ENCODE measurements at places on chromosomes 6 and 20.

DNA sequence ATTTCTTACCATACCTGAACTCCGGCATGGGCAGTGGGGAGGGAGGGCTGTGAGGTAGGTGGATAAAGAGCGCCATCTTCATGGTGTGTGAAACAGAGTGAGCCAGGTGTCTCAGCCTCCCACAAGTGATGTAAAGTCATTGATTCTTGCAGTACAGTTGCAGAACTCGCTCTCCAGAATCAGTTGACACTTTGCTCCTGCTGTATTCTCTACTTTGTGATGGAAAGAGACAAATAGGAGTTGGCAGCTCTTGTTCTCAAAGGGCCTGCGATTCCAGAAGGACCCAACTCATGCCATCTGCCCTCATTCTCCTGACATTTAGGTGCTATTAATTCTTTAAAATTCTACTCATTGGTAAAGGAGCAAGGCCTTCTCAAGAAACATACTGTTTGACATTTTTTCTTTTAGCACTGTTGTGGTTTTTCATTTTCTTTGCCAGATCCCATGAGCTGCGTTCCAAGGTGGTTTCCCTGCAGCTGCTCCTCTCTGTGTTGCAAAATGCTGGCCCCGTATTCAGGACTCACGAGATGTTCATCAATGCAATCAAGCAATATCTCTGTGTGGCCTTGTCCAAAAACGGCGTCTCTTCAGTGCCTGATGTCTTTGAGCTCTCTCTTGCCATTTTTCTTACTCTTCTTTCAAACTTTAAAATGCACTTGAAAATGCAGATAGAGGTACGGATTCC is 49.3 kb downstream of the ARFGEF2 start:
- no peak for DNase-seq

GRCh38 chr6:167441715-167442206 is 116.9 kb downstream of the TTLL2 start:
- DNase-seq: no peak

GRCh38 chr6:15340775-15341174 is 94.9 kb downstream of the JARID2 start:
- DNase-seq: no peak

DNA sequence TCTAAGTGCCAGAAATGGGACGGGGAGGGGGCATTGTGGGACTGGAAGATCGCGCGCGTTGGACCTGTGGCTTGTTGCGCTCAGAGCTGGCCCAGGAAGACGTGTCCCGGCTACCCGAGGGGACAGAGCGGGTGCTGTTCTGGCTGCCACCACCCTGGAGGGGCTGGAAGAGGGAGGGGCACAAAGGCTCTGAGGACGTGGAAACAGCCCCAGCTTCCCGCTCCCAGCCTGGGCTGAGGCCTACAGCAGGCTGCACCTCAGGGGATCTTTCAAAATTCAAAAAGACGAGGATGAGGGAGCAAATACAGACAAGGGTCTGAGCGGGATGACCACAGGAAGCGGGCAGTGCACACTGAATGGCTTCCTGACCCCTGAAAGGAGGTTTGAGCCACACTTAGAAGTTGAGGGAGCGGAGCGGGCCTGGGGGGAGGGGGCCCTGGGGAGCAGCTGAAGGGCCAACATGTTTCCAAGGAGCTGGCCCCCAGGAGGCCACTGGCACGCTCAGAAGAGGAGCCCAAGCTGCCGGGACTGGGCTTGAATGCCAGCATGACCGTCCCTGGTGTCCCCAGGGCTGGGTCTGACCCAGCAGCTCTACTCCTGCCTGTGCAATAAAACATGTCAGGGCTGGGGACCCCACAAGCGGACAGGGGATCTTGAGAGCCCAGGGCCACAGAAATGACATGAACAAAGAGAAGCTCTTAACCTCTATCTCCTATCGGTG is 1.3 kb downstream of the OXT start:
- DNase-seq: no peak

DNA sequence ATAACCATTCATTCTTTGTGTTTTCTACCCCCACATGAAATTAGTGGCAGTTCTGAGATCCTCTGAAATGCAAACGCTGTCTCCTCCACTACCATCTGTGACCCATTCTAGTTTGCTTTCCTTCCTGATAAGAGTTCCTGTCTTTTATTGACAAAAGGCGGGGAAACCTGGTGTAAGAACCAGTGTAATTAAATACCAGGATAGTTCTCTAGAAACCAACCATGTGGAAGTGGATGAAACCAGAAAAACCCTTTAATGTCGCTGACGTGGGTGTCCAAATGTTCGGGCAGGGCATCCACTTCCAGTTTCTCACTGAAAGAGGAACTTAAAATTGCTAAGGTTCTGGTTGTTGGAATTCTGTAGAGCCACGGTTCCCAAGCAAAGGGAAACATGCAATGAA is 79.1 kb downstream of the TNFRSF21 start:
- DNase-seq: peak; percentile 18

DNA sequence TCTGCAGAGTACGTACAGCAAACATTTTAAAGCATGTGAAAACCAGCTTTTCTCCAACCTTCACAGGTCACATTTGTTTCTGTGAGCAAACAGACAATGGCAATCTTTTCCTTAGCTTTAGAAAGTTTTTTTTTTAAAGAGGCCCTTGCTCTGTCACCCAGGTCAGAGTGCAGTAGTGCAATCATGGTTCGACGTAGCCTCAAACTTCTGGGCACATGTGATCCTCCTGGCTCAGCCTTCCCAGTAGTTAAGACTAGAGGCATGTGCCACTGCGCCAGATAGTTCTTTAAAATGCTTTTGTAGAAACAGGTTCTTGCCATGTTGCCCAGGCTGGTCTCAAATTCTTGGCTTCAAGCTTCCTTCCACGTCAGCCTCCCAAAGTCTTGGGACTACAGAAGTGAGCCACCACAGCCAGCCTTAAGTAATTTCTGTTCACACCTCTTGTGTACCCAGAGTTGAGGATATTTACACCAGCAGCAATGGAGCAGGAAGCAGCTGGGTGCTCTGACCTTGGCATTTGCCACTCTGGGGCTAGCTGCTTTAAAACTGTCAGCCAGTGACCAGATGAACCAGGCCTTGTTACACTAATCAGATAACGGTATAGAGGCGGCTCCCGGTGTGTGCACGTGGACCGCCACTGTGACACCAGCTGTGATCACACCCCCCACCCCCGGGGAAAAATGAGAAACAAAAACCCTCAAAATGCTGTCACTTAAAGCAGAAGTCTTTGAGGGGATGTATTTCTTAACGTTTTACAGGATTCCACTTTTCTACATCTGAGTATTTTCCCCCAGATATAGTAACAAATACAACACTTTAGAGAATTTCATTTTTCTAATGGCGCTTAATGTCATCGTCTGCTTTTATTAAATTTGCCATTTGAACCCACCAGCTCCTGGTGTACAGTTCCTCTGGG is 71.3 kb downstream of the AKAP12 start:
- DNase-seq: no peak

DNA sequence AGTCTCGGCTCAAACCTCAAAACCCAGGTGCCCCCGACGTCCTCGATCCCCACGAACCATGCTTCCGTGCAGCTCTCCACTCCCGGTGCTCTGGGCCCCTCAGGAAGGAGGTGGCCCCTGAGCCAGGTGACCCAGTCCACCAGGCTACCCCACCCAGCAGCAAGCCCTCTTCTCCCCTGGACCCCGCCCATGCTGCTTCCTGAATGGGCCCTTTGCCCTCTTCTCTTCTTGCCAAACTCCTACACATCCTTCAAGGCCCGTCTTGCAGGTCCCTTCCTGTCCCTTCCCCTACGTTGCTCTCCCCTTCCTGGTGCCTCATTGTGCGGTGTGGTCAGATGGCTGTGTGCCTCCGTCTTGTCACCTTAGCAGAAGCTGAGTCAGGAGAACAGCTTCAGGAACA is 3.4 kb upstream of the GATA5 start:
- no peak for DNase-seq

- DNase-seq: no peak
Measured at GRCh38 chr6:64786736-64787135, 920.3 kb downstream of the EYS start.

- no peak for DNase-seq
Measured at GRCh38 chr20:49685809-49686208, 27.9 kb downstream of the B4GALT5 start.

GRCh38 chr6:157762636-157763035 is 60.4 kb upstream of the SNX9 start:
- DNase-seq: no peak

DNA sequence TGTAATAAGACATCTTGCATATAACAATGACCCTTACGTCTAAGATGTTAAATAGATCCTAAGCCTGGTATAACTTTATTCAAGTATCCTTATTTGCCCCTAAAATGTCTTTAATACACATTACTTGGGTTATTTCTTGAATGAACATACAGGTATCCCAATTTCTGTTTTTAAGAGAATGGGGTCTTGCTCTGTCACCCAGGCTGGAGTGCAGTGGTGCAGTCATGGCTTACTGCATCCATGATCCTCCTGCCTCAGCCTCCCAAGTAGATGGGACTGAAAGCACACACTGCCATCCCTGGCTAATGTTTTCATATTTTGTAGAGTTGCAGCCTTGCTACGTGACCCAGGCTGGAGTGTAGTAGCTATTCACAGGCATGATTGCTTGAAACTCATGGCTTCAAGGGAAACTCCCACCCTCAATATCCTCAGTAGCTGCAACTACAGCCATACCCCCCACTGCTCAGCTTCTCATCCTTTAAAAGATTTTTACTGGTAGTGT is 10.4 kb upstream of the ZNFX1 start:
- DNase-seq: no peak

GRCh38 chr6:128239146-128239545 is 281.3 kb downstream of the PTPRK start:
- no peak for DNase-seq

- DNase-seq: no peak
Measured at GRCh38 chr6:166958926-166959861, 2.8 kb upstream of the RNASET2 start.

DNA sequence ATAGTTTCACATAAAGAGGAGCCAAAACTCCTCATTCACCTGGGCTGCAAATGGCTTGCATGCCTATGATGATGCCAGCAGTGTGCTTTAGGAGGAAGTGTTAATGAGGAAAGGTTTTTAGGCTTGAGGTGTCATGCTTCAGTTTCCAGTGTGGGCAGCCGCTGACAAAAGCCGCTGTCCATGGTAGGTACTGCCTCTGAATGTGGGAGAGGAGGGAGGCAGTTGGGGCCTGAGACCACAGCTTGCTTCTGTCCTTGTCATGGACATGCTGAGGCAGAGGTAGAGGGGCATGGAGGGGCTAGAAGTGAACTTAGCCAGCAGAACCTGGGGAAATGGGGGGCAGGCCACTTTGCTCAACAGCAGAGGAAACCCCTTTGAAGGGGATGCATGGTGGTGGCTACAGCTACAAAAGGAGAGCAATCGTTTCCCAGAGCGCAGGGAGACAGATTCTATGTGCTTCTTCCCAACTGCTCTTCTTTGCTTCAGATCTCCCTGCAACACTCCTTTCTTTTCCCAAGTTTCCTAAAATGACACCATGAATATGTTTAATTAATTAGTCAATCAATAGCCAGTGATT is 372.1 kb upstream of the CNR1 start:
- no peak for DNase-seq
